ENCODE measurements at places on chromosomes 7 and 10. TPM values are rescaled to one million over a fixed set of nuclear protein-coding genes. Genes with fewer than 3 reads are reported as not detected.

Gene SLC25A28
- 9.2 TPM for total RNA-seq

Gene C10orf67
- total RNA-seq: 0.18 TPM

Gene CHRM2
- total RNA-seq: 144 TPM

Gene FGL2
- 1.3 TPM for total RNA-seq

Gene STAG3
- total RNA-seq: 0.36 TPM

Data from IMR-90 (cell line).